Dermis blood vessel endothelial cell (primary cell): ENCODE measurements at places on chromosomes 6 and 20.

DNA sequence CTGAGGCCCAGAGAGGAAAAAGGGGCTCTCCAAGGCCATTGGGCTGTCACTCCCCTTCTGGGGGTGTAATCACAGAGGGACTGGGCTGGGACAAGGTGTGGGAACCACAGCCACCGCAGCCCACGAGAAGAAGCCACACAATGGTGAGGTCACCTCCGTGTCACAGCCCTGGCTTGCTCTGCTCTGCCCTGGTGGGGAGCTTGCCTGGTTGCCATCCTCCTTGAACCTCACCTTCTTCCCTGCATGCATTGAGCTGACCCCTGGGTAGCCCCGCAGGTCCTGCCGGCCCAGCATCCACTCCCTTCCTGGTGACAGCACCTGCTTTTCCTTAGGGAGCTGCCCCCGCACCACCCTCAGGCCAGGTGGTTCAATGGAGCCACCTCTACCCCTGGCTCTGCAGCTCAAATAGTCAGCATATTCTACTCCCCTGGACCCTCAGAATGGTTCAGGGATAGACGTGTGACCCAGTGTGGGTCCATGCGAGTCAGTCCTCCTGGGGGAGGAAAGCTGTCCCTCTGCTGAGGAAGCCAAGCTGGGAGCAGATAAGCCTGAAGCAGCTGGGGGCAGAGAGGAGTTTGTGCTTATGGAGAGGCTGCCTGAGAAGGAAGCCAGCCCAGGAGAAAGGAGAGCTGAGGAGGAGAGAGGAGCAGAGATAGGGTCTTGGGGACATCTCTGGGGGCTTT lies 21.3 kb downstream of the RBM38 start:
- no peak for DNase-seq

- peak; percentile 58 for DNase-seq
Measured at GRCh38 chr6:168956884-168957730, 296.5 kb downstream of the THBS2 start.

DNA sequence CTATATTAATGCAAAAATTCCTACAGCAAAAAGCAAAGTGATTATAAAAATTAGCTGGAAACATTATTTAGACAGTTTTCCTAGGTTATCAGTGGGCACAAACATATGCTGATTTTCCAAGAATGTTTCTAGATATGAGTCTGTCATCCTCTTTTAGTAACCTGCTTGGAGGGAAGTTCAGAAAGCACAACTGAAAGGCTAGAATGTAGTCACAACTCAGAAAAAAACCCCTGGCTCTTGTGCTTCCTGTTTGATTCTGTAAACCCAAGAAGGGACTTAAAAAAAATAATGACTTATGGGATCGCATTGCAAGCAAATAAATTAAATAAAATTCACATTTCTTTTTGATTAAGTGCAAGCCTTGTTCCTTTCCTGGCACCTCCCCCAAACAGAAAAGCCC lies 708.4 kb upstream of the EPHA7 start:
- DNase-seq, result no peak

- no peak for DNase-seq
Measured at GRCh38 chr20:62716198-62716940, 7.7 kb downstream of the NTSR1 start.

DNA sequence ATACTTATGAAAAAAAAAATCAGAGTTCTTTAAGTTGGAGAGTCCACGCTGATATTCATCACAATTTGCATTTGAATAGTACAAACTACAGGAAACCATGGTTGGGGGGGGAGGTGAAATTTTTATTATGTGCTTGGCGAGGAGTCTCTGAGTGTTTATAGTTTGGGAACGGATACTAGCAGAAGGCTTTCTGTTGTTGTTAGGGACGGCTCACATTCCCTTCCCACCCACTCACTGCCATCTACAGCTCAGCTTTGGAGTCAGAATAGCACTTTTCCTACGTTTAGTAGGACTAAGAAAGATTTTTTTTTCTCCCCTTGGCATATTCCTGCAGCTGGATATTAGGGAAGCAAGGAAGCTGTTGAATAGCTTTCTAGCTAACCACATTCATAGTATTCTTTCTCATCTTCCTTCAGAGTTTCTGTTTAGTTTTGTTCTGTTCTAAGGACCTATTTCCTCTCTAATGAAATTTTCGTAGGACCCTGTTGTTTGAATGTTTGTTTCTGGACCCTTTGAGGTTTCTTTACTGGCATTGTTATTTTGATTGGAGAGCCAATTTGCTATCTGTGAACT lies 235.1 kb upstream of the ZNF217 start:
- DNase-seq, result peak; percentile 97

- DNase-seq, result no peak
Measured at GRCh38 chr20:60882836-60883235, 369.2 kb upstream of the CDH4 start.

GRCh38 chr6:157912326-157912725 lies 69.3 kb upstream of the SYNJ2 start:
- peak; percentile 18 for DNase-seq

DNA sequence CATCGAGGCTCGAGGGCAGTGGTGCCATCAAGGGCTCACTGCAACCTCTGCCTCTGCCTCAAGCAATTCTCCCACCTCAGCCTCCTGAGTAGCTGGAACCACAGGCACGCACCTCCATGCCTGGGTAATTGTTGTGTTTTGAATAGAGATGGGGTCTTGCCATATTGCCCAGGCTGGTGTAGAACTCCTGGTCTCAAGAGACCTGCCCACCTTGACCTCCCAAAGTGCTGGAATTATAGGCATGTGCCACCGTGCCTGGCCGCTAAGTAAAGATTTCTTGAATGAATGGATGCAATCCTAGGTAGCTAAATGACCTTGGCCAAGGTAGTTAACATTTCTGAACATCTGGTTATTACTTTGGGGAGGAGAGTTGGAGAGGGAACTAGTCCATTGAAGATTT lies 7.4 kb downstream of the SCAF8 start:
- DNase-seq, result no peak

- no peak for DNase-seq
Measured at GRCh38 chr6:35796236-35796635, 887 bp downstream of the CLPS start.

DNA sequence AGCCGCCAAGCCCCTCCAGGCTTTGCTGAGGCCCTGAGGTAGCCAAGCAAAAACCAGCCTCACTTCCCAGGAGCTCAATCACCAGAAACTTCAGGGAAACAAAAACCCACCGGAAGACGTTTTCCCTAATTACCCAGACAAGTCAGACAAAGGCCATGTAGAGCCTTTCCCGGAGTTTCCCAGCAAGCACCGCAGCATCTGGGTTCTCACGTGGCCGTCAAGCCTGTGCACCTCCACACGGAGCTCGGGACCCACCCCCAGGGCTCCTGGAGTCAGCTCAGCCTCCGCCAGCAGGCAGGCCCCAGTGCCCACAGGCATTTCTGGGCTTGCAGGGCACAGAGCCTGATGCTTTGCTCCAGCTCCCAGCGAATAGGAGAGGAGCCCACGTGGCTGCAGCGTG lies 10.1 kb upstream of the MRGBP start:
- DNase-seq, result no peak

- no peak for DNase-seq
Measured at GRCh38 chr6:156190270-156190669, 586.9 kb upstream of the ARID1B start.

DNA sequence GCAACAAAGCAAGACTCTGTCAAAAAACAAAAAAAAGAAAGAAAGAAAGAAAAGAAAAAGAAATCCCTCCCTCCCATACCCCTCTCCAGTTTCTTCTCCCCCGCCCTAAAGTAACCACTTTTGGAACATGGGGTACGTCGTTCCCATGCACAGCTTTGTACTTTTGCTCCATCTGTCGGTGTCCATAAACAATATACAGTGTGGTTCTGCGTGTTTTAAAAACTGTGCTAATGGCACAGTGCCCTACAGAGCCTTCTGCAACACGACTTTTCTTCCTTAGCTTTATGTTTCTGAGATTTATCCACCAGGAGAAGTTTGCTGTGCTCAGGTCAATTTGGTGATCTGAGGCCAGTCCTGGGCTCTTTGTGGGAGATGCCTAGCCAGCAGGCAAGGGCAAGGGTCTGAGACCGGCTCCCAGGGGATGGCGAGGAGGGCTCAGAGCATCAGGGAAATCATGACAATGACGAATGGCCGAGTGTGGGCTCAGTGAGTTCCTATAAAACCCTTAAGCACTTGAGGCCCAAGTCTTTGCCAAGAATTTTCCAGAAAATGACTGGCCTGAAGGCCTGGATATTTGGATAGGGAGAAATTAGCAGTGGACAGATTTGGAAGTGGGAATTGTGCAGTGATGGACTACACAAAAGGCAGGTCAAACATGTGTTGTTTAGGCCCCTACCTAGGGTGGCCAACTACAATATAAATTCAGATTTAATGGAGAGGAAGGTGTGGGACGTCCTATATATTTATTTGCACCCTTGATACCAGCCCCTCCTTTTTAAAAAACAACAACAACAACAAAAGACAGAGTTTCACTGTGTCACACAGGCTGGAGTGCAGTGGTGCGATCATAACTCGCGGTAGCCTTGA lies 1.9 kb upstream of the BCAS4 start:
- no peak for DNase-seq

GRCh38 chr6:125273965-125274364 lies 27.8 kb downstream of the HDDC2 start:
- DNase-seq, result peak; percentile 98
